ENCODE measurements at places on chromosomes 7 and 10.

- DNase-seq: no peak
Observed at GRCh38 chr10:71796749-71797405, 23.6 kb upstream of the VSIR start.

DNA sequence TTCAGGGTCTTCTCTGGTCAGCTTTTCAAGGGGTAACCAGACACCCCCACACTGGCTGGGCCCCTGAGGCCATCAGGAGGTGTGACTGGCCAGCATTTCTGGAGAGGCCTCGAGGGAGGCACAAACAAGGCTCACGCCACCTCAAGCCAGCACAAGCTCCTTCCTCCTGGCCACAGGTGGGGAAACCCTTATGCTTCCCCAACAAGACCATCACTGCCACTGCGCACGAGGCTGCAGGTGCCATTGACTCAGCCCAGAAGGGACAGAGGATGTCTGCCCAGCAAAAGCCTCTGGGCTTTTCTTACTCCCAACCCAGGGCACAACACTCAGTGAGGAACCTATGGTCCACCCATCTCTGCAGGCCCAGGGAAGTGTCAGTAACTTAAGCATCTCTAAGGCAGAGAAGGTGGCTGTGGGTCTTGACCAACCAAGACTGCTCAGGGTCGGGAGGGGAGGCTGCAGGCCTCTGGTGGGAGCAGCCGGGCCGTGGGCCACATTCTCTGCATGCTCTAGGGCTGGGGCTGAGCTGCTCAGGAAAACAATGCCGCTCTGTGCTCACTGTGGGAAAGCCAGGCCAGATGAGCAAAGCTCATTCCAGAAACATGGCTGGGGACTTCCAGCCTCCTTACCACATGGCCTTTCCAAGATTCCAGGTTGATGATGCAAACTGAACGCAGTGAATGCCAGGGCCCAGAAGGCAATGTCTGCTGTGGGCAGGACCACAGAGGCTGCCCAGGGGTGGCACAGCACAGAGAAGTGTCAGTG lies 24.2 kb upstream of the RASSF4 start:
- no peak for DNase-seq

DNA sequence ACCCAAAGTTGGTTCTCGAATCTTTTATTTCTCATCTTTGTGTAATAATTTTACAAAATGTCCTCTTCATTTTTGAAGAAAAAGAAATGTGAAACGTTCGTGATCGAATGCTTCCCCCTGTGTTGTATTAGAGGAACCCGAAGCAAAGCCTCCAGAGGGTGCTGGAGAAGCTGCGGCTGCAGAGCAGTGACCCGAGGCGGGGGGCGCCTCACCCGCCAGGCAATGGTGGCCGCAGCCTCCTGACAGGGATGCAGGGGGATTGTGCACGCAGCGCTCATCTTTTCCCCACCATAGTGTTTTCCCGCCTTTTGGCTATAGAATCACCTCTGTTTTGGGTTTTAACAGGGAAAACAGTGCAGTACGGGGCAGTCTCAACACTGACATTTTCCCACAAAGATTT lies 307.5 kb upstream of the ANKRD30A start:
- no peak for DNase-seq

- DNase-seq: no peak
Observed at GRCh38 chr10:111199587-111199986, 122.8 kb downstream of the ADRA2A start.

DNA sequence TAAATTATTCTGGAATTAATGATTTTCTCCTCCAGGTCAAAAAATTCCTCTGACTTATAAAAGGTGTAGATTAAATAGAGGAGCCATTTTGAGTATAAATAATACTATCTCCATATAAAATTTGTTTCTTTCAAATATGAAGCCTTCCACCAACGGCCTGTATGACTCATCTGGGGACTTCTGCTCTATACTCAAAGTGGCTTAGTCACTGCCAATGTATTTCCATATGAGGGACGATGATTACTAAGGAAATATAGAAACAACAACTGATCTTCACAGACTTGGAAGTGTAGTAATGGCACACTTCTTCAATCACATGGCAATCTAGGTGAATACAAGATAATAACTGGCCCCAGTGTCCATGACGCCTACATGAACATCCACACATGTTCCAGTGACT lies 335.6 kb upstream of the HGF start:
- DNase-seq: no peak

GRCh38 chr7:96075510-96076349 lies 246.2 kb downstream of the SLC25A13 start:
- DNase-seq: no peak

- DNase-seq: no peak
Observed at GRCh38 chr7:23349484-23350157, 50.5 kb downstream of the MALSU1 start.

- DNase-seq: no peak
Observed at GRCh38 chr10:71980181-71981014, 16.2 kb downstream of the CHST3 start.

- no peak for DNase-seq
Observed at GRCh38 chr7:84248843-84249242, 54.3 kb upstream of the SEMA3A start.

All from activated CD8-positive, alpha-beta memory T cell treated with anti-CD3 and anti-CD28 coated beads for 1 hour (primary cell).